ENCODE measurements at places on chromosomes 1 and 21.

DNA sequence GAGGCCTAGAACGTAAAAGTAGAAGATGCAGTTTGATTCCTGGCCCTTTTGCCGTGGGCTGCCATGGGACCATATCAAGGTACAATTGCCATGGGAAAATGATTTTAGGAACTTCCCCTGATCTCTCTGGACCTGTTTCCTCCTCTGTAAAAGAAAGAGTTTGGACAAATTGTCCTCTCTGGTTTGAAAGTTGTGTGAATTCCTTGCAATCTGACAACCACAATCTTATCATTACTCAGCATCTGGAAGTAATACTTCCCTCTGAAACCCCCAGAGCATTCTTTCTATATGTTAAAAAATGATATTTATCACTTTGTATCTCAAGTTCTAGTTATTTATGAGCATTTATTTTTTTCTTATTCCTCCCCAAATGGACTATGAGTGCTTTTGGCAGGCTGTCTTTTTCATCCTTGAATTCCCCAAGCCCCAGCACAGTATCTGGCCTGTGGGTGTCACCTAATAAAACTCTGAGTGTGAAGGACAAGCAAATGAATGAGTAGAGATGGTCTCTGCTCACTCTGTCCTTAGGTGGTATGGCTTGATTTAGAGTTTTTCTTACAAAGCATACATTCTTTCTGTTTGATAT is 181.1 kb downstream of the DYRK1A start:
- no peaks in the 10 kb centered on the region for H3K36me3 ChIP-seq
- H3K4me1 ChIP-seq: no peaks in the 10 kb centered on the region
- no peak for DNase-seq
- no peak overlapping the region for H3K27ac ChIP-seq
- no peak overlapping the region for H3K4me3 ChIP-seq
- no peaks in the 10 kb centered on the region for H3K27me3 ChIP-seq

DNA sequence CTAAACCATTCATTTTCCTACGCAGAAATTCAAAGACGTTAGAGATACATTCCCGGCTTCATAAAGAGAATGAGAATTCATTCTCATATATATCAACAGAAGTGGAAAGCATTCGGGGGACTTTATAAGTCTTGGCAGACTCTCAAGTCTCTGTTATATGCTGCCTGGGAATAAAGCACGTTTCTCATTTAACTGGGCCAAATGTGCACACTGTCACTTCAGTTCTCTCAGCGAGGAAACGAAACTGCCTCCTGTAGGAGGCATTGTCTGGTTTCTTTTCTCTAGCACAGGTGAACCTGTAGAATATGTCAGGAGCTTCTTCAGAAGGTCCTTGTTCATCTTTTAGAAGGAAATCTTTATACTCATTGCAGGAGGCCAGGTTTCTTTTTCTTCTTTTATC is 367.6 kb downstream of the PTBP2 start:
- H3K36me3 ChIP-seq: no peaks in the 10 kb centered on the region
- no peak overlapping the region for H3K27ac ChIP-seq
- no peak for DNase-seq
- no peaks in the 10 kb centered on the region for H3K27me3 ChIP-seq

DNA sequence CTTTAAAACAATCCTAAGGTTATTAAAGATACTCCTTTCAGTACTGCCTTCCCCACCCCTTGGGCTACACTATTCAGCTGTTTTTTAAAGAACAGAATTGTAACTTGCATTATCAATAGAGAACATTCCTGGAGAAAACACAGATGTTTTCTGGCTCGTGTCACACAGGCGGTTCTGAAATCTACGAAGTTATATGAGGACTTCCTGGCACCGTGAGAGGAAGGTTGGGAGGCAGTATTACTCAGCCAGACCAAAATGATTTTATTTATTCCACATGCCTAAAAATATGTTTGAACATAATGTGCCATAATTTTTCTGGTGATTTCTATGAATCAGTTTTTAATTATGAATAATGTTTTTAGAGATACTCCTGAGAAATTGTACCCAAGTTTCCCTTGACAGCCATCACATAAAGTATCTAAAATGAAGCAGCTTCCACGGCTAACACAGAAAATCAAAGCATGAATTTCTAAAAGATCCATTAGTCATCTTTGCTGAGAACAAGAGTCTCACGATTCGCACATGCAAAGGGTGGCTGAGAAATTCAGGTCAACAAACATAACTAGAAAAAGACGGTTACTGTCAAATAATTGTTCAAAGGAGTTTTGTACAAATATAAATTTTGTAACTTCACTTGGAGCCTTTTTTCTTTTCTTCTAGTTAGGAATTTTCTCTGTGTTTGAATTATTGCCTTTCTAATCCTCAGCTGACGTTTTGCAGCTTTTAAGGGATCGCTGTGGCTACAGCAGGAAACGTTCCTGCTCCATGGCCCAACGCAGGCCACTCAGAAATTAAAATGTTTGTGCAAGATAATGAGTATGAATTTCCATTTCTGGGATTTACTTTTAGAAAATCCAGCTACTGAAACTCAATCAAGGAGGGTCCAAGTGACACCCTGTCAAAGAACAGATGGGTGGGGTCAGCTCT is 8.0 kb upstream of the SIM2 start:
- H3K27me3 ChIP-seq: peaks cover 60% of the 10 kb centered on the region
- no peak overlapping the region for H3K27ac ChIP-seq
- DNase-seq: no peak

GRCh38 chr1:35655196-35655595 is 13.9 kb upstream of the PSMB2 start:
- no peak overlapping the region for H3K4me3 ChIP-seq
- H3K27me3 ChIP-seq: no peaks in the 10 kb centered on the region
- no peaks in the 10 kb centered on the region for H3K4me1 ChIP-seq
- no peak overlapping the region for H3K27ac ChIP-seq

DNA sequence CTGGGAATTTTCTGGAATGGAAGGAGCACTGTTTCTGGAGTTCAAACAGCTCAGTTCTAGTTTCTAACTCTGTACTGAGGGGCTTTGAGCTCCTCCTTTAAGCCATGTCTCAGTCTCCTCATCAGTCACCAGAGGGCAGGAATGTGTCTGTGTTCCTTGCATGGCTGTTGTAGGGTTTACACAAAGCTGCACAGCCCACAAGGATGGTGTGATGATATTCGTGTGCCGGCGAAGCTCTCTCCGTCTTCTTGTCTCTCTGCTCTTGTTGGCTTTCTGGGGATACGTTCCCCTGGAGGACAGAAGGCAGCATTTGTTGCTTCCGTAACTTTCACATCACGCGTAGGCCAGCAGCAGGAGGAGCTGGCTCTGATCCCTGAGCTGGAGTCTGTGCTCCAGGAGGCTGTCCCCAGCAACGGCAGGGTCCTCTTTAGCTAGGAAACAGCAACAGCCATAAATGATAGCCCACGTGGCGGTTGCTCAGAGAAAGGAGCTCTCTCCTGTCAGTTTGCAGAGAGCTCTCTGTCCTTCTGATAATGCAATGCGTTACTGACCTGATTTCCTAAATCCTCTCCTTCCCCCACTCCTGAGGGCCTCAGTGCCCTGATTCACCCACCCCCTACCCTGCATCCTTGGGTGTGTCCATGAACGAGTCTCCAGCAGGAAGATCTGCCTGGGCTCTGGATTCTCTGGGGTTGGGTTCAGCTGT is 189.2 kb upstream of the VAMP3 start:
- no peak overlapping the region for H3K4me3 ChIP-seq
- peak overlapping the region; percentile 8 for H3K27ac ChIP-seq
- no peaks in the 10 kb centered on the region for H3K4me1 ChIP-seq
- H3K36me3 ChIP-seq: no peaks in the 10 kb centered on the region

DNA sequence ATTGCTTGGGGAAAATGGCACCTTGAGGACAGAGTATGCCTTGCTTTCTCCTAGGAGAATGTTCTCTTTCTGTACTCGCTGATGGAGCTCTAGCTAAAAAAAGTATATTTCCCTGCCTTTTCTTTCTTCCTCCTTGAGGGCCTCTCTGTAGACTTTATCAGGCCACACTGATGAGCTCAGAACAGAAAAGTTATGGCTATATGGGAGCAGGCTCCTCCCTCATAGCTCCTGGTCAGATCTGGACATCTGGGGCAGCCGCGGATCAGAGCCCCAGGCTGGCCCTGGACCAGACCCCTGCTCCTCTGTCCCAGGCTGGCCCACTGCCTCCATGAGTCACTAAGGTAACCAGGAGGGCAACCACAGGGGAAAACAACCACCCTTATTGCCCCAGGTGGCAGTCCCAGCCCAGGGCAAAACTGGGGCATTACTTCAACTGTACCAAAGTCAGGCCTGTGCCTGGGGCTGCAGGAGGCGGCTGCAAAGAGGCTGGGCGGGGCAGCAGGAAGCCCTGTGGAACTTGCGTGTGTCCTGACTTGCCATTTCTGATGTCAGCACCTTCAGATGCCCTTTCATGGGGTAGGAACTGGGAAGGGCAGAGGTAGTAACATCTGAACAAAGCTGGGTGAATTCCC is 26.3 kb upstream of the ZNF648 start:
- no peak overlapping the region for H3K27ac ChIP-seq
- no peak for DNase-seq
- H3K4me3 ChIP-seq: no peak overlapping the region
- H3K27me3 ChIP-seq: no peaks in the 10 kb centered on the region
- H3K36me3 ChIP-seq: no peaks in the 10 kb centered on the region

GRCh38 chr1:158810311-158810710 is 20.8 kb upstream of the MNDA start:
- no peaks in the 10 kb centered on the region for H3K27me3 ChIP-seq
- no peak for DNase-seq
- H3K4me1 ChIP-seq: no peaks in the 10 kb centered on the region
- H3K4me3 ChIP-seq: no peak overlapping the region
- H3K27ac ChIP-seq: no peak overlapping the region

GRCh38 chr1:118984722-118985639 is 3.2 kb downstream of the TBX15 start:
- H3K4me3 ChIP-seq: no peak overlapping the region
- H3K27me3 ChIP-seq: peaks cover 90% of the 10 kb centered on the region
- H3K4me1 ChIP-seq: no peaks in the 10 kb centered on the region
- no peak overlapping the region for H3K27ac ChIP-seq
- no peak for DNase-seq

DNA sequence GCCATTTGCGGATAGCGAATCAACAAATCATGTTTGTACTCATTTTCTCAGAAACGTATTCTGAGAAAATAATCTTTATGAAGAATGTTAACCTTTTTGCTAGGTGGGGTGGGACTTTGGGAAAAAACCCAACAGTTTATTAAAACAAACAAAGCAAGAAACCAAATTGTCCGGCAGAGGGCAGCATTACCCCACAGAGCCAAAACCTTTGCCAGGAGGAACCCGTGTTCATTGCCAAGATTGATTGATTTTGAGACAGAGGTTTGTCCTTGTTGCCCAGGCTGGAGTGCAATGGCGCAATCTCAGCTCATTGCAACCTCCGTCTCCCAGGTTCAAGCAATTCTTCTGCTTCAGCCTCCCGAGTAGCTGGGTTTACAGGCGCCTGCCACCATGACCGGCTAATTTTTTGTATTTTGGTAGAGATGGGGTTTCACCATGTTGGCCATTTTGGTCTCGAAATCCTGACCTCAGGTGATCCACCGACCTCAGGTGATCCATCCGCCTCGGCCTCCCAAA is 70.8 kb upstream of the RHOU start:
- no peaks in the 10 kb centered on the region for H3K36me3 ChIP-seq
- no peak overlapping the region for H3K27ac ChIP-seq
- DNase-seq: peak; percentile 72
- H3K27me3 ChIP-seq: no peaks in the 10 kb centered on the region
- H3K4me3 ChIP-seq: no peak overlapping the region

- no peak for DNase-seq
- H3K4me1 ChIP-seq: no peaks in the 10 kb centered on the region
- no peak overlapping the region for H3K27ac ChIP-seq
- H3K4me3 ChIP-seq: no peak overlapping the region
- H3K27me3 ChIP-seq: no peaks in the 10 kb centered on the region
Observed at GRCh38 chr1:154489695-154490274, 12.2 kb upstream of the TDRD10 start.

DNA sequence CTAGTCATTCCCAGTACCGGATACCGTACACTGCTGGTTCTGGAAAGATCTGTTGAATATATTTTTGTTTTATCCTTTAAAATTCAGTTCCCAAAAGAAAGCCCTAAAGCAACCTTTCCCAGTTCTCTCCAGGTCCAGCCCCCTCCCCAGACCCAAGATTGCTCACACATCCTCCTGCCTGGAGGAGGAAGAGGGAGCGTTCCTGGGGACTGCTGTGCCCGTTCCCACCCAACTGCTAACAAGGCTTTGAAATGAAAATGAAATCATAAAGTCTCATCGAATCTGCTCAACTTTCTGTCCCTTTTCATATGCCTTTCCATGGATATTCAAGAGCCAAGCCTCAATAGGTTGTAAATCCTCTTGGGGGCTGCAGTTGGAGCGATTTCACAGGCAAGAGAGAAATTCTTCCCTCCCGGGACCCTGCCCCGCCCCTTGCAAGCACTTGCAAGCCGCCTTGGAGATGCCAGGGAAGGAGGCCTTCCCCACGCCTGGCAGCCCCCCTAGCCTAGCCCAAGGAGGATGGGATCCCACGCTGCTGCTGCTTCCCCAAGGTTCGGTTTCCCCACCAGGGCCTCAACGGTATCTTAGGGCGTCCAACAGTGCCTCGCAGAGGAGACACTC is 113.2 kb upstream of the CACHD1 start:
- H3K27me3 ChIP-seq: no peaks in the 10 kb centered on the region
- H3K4me3 ChIP-seq: no peak overlapping the region
- no peaks in the 10 kb centered on the region for H3K36me3 ChIP-seq
- no peak for DNase-seq

DNA sequence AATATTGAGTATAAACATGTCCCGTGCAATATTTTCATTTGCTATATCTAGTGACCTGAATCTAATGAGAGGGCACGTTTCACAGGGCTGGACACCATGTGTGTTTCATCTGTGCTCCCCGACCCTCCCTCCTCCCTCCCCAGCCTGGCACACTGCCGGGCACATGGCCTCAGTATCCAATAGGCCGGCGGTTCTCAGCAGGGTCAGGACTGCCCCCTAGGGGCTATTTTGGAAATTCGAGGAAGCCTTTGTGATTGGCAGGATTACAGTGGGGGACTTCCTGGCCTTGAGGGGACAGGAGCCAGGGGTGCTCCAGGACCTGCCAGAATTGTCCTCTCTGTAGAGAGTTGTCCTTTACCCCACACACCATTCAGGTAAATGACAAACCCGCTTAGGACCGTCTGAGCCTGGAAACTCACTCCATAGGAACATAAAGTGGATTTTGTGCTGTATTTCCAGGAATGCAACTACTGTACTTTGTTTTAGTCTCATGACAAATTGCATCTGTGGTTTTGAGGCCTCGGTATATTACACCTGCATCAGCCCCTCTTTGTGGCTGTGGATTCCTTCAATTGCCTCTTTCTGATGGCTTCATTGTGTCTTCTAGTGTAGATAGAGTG is 109.5 kb upstream of the SIM2 start:
- H3K27me3 ChIP-seq: no peaks in the 10 kb centered on the region
- no peak overlapping the region for H3K27ac ChIP-seq
- H3K4me3 ChIP-seq: no peak overlapping the region
- H3K4me1 ChIP-seq: no peaks in the 10 kb centered on the region
